Substantia nigra (tissue), 51 donors: ENCODE measurements at places on chromosomes 2 and 18.
A peak's percentile ranks its signal among the peaks of the same experiment; 100 is the strongest.

DNA sequence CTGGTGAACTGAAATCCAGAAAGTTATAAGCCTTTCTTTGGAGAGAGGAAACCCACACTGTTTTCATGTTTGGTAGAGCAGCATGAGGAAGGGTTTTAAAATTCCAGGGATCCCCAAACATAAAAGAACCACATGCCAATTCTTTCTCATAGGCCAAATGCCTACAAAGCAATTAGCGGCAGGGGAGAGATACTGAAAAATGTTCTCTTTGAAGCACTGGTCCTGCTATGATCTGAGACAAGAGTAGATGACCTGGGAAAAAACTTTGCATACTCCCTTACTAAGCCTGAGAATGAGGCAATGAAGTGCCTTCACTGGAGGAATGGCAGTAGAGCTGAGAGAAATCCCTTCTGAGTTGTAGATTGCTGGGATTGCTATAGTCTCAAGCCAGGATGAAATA, 1261.7 kb downstream of the DSC3 start:
- DNase-seq: no peak

DNA sequence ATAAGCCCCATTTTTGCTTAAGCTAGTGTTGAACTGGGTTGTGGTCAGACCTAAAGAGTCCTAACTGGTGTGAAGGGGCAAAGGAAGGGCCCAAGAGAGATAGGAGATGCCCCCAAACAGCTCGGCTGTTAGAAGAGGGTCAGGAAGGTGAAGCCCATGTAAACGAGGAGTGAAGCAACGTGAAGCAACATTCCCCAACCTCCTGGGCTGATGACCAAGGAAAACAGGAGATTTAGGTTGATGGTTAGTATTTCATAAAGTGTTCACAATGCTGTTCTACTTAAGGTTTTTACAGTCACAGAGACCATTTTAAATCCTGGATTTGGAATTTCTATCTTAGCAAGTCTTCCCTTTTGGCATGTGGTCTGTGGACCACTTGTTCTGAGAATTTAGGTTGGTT, 144.0 kb upstream of the SERPINE2 start:
- no peak for DNase-seq

GRCh38 chr18:62769216-62769615, 53.9 kb downstream of the PHLPP1 start:
- DNase-seq: no peak

DNA sequence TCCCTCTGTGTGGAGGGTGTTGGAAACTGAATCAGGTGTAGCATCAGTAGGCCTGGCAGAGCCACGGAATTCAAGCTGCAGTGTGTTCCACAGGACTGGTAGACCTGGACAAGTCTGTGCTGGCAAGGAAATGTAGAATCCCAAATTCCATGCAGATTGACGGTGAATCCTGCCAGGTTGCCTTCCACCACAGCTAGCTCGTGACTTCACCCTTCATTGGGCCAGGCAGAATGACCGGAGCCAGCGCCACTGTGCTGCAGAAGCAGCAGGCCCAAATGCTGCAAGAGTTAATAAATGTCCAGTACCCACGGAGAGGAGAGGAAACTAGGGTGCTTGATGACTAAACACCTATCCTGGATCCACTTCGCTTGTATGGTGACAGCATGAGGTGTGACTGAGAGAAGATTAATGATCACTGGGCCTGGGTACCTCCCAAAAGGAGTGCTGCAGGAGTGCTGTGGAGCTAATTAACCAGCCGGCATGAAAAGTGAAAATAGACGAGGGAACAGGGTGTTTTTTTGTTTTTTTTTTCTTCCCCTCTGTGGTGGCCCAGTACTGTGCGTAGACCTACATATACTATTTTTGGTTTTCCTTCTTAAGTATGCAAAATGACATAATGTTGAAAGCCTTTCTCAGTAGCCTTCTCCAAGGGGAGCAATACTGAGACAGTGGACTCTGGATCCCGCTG, 122.2 kb downstream of the TANC1 start:
- no peak for DNase-seq

DNA sequence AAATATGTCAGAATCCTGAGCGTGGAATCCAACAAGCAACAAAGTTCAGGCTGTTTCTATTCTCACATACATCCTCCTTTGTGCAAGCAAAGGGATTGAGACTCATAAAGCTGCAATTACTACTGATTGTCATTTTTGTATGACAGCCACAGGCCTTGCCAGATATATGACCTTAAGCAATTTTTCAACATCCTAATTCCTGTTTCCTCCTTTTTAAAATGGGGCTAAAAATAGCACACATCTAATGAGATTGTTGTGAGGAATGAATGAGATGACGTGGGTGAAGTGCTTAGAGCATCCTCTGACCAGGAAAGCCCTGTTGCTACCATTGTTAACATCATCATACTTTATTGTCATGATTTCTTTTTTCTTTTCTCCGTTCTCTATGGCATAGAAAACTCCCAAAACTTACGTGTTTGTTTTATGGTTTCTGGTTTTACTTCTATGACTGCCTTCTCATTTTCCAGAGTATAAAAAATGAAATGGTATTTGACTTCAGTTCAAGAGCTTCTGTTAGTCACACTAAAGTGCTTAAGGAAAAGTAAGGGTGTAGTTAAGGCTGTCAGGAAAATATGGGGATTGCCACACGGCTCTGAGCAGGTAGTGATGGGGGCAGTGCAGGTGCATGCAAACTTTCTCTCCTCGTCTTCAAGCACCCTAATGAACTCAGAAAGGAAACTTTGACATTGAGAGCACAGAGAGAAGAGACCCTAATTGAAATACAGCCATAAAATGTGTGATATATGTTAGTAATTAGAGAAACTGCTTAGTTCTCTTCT, 590.6 kb upstream of the NETO1 start:
- DNase-seq: no peak

DNA sequence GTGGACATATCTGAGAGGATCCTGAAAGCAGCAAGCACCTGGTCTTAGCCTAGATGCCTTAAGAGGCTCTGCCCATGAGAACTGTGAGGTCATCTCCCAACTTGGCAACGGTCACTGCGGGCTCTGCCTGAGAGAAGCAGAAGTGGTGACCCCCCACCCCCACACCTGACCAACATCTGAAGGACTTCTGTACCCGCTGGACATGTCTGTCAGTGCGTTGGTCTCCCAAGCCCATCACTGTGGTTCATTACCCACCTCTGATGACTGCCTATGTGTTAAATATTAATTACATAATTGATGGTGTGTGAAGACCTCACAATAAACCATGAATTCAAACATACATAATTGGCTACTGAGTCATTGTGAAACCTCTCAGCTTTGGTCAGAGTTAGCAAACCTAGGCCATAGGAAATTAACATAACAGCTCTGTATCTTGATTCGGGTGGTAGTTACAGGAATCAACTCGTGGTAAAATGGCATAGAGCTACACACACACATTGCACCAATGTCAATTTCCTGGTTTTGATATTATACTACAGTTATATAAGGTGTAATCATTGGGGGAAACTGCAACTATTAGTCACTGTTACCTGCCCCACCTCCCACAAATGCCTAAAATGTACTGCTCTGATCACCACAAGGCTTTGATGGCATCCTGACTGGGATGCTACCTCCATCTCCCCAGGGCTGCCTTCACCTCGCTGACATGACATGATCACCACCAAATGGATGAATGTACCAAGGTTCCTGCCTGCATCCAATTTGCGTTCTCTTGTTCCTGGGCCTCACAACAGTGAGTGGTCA, 4.3 kb upstream of the GALNT1 start:
- no peak for DNase-seq

GRCh38 chr2:168528469-168528868, 72.4 kb downstream of the CERS6 start:
- no peak for DNase-seq

- DNase-seq: no peak
Measured at GRCh38 chr2:187434342-187434785, 13.7 kb downstream of the CALCRL start.

DNA sequence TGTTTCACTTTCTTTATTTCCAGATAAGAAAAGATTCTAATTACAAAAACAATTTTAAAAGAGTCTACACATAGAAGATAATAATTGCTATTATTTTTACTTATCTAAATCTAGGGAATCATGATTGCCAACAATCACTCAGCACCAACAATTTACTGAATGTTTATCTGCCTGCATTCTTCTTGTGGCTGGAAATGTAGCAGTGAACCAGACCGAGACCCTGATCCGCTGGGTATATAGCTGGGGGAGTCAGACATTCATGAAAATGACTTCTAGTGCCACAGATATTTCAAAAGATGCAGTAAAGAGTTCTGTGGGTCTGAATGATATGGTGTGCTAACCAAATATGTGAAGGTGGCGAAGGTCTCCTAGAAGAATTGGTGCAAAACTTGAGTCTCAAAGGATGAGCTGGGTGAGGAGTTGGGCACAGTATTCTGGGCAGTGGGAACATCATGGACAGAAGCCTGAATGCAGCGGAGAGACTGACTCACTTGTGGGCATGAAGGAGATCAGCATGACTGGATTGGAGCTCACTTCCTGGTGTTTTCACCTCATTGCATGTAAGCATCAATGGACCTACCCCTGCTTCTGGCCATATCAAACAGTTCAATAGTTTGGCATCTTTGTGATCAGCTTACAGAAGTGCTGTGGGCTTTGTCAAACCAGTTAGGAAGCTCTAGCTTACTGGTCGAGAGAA, 26.1 kb upstream of the FN1 start:
- DNase-seq: no peak

DNA sequence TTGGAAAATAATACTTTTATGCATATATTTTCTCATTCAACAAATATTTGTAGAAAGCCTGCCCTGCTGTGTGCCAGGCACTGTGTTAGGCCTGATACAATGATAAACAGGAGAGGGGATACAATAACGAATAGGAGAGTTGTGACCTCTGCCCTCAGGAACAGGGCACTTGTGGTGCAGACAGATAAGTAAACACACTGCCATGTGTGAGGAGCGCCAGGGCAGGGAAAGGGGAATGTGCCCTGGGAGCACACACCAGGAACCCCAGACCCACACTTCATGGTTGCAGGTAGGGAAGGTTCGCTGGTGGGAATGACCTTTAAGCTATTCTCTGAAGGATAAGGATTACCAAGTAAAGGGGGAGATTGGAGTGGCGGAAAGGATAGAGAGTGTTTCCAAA, 42.2 kb upstream of the DSC1 start:
- no peak for DNase-seq

- no peak for DNase-seq
Measured at GRCh38 chr2:26650713-26651469, 9.7 kb upstream of the CIB4 start.

GRCh38 chr18:58275176-58275575, 231.2 kb downstream of the NEDD4L start:
- DNase-seq: no peak

- DNase-seq: no peak
Measured at GRCh38 chr18:68532328-68532885, 182.5 kb downstream of the TMX3 start.

GRCh38 chr2:39227628-39228412, 15.9 kb downstream of the CDKL4 start:
- peak; percentile 21 for DNase-seq

- DNase-seq: no peak
Measured at GRCh38 chr18:9901377-9901776, 12.4 kb upstream of the VAPA start.

- DNase-seq: no peak
Measured at GRCh38 chr2:153971250-153971649, 99.5 kb downstream of the GALNT13 start.

GRCh38 chr2:11870584-11870983, 124.2 kb downstream of the LPIN1 start:
- no peak for DNase-seq

DNA sequence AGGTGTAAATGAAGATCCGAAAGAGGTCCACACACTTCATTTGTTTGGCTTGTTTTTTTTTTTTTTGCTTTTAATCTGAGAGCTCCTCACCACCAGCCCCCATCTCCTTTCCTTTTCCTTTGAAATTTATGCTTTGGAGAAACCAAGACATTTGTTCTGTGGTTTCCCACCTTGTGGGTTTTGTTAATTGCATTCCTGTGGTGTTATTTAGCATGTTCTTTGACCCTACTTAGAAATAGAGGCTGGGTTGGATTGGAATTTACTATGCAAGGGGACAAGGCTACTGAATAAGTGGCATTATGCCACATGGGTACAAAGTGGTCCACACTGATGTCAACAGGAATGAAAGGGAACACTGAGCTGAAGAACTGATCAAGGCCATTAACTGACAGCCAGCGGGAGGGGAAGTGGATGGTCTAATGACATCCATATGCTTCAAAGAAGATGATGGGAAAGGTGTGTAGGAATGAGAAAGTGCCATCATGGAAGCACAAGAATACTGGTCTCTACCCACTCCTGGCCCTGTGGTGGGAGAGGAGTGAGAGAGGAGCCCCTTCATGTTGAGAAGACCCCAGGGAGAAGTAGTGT, 8.9 kb downstream of the CCL20 start:
- DNase-seq: no peak

DNA sequence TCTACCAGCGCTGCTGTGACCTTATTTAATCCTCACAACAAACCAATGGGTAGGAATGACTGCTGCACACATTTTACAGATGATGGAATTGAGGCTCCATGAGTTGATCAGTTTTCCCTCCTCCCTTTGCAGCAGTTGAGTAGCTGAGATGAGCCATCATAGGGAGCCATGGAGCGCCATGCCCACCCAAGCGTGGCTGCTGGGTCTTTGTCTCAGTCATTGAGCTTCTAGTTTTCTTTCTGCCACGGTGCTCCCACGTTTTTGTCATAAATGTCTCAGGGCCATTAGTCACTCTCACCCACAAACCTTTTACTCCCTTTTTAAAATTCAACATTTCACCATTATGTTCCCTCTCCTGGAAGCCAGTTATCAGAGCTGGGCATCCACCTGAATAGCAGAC, 45.8 kb downstream of the TMEM17 start:
- no peak for DNase-seq

- DNase-seq: no peak
Measured at GRCh38 chr2:217105733-217106649, 246.1 kb upstream of the TNP1 start.

DNA sequence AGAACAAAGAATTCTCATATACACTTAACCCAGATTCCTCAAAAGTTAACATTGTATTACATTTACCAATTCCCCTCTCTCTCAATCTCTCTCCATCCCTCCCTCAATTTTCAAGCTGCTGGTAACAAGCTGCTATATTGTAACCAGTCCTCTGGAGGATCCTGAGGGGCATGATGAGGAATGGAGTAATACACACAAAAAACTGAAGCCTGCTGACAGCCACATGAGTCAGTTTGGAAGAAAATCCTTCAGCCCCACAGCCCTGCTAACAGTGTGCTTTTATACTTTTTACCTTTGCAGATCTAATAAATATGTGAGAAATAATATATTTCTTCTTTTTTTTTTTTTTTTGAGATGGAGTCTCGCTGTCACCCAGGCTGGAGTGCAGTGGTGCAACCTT, 165.7 kb upstream of the RAB12 start:
- no peak for DNase-seq

GRCh38 chr2:29065068-29065811, 9.1 kb downstream of the PCARE start:
- DNase-seq: peak; percentile 75
